ENCODE measurements at places on chromosomes 5 and 9.

DNA sequence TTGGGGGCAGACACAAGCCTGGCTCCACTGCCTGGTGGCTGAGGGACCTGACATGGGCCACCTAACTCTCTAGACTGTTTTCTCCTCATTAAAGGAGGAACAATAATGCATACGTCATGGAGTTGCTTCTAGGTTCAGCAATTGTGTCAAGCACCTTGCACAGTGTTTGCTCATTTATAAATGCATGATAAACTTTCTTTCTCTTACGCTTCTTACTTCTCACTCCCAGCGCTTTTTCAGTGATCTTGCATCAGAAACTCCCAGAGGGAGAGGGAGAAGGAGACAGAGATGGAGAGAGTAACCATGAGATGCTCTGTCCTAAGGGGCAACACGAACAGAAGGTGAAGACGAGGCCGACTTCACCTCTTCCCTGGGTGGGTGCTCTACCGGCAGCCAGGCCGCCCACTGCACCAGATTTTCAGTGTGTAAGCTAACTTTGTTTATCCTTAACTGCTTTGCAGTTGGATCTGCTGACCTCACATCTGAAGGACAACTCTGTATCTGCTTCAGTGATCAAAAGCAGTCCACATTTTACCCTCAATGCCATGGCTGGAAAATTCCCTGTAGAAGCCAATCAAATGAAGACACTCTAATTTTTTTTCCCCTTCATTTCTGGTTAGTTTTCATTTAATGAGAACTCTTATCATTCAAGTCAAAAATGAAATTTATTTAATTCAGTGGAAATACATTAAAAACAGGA, 35.3 kb downstream of the MED27 start:
- DNase-seq, result no peak

- DNase-seq, result no peak
These were observed 49.7 kb upstream of the NKD2 start for GRCh38 chr5:958701-959571.

DNA sequence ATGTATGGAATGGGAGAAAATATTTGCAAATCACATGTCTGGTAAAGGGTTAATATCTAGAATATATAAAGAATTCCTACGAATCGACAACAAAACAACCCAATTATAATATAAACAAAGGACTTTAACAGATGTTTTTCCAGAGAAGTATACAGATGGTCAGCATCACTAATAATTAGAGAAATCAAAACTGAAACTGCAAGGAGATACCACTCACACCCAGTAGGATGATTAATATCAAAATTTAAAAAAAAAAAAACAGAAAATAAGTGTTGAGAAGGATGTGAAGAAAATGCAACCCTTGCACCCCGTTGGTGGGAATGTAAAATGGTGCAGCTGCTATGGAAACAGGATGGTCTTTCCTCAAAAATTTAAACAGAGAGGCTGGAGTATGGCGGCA, 34.6 kb upstream of the F2R start:
- DNase-seq, result no peak

- no peak for DNase-seq
These were observed 36.0 kb upstream of the FYB1 start for GRCh38 chr5:39255406-39255805.

DNA sequence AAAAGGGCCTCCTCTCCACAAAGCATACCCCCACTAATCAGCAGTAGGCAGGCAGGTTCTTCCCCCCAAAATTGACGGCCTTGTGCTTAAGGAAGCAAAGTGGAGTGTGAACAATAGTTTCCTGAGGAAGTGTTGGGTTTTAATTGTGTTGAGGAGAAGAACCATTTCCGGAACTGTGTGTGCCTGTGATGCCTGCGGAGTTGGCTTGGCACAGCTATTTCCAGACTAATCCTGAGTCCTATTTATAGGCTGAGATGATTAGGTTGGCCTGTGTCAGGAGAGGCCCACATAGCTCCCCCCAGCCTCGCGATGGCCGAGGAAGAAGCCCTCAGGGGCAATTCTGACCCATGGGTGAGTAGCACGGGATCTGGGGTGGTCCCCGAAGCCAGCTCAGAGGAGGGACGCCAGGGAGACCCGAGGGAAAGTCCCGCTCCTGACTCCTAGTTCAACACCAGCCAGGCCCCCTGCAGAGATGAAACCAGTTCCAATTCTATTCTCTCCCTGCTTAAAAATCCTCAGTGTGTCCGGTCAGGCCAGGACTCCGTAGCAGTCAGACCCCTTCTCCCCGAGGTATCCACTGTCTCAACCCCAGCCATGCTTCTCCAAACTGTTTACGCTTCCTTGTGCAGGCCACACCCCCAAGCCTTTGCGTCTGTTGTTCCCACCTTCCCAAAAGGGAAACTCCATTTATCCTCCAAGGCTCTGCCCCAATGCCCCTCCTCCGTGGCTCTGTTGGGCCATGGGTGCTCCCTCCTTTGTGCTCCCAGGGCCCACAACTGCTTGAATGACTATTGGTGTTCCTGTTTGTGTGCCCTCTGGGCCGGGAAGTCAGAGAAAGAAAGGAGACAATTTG, 18.1 kb downstream of the GSN start:
- no peak for DNase-seq

DNA sequence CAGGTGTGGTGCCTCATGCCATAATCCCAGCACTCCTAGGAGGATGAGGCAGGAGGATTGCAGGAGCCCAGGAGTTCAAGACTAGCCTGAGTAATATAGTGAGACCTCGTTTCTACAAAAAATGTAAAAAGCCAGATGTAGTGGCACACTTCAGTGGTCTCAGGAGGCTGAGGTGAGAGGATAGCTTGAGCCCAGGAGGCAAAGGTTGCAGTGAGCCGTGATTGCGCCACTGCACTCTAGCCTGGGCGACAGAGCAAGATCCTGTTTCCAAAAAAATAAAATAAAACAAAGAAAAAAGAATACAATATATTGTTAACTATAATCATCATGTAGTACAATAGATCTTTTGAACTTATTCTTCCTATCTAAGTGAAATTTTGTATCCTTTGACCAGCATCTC, 16.3 kb downstream of the NLN start:
- DNase-seq, result no peak

DNA sequence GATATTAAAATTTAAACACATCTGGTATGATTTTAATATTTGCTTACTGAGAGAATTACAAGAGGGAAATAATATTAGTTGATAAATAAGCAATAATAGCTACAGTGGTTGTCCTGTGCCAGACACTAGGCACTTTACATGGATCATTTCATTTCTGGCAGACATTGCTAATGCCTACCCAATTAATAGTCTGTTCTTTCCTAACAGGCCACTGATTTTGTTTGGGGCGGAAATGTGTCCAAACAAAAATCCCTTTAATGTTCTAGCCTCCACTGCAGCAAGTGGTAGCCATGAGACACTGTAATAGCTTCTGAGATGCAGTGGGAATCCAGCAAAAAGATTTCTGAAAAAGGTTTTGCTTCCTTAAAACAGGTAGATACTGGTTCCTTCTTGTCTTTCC, 527.4 kb downstream of the CSNK1G3 start:
- DNase-seq, result no peak

DNA sequence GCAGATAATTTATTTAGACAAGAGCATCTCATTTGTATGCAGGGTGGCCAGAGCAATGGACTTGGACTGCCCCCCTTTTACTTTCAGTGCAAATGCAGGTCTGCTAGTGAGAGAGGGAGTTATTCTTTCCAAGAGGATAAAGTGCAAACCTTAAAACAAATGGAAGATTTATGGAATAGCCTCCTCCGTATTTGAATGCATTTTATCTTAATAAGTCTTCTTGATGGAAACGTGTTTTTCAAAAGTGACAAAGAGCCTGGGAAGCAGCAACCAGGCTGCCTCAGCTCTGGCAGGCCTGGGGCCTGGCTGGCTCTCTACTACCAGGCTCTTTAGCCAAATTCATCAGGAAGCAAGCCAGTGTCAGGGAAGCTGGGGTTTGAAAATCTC, 6.8 kb downstream of the NR2F1 start:
- DNase-seq, result no peak

GRCh38 chr9:123353041-123353440, 3.0 kb upstream of the CRB2 start:
- no peak for DNase-seq

GRCh38 chr5:155947394-155948062, 379.4 kb upstream of the SGCD start:
- DNase-seq, result no peak

DNA sequence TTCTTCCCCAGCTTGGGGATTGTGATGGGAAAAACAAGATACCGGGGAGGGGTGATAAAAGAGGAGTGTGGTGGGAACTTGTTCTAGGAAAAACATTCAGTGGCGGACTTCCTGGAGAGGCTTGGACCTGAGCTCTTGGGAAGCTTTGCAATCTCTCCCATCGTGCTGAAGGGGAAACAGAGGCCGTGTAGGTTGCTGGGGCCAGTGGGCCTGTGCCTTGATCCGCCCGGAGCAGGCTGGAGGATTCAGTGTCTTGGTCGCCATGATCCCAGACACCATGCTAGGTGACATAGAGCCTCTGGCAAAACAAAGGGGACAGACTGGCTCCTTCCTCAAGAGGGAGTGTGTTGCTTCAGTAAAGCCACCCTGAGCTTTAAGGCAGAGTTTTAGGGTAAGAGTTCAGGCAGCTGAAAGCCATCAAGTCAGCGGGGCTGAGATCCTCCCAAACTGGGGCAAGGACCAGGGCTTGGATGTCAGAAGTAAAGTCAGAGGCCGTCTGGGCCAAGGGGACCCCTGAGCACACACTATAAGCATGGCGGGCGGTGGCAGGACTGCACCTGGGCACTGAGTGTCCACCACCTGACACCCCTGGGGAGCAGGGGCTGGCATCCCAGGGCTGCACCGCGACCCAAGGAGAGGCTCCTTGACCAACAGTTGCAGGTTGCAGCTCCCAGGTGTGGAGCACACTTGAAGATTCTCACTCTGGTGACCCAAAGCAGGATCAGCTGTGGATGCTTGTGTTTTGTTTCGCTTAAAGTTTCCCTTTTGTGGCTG, 44.7 kb downstream of the TRIP13 start:
- DNase-seq, result no peak

DNA sequence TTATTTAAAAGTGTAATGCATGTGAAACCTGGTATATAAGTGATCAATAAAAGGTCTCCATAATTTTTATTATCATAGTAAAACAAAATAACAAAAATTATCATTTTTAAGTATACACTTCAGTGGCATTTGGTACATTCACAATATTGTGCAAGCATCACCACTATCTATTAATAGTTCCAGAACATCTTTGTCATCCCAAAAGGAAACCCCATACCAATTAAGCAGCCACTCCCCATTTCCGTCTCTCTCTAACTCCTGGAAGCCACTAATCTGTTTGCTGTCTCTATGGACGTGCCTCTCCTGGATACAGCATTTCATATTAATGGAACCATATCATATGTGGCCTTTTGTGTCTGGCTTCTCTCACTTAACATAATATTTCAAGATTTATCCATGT, 7.6 kb downstream of the OLFML2A start:
- no peak for DNase-seq

All from stimulated activated CD4-positive, alpha-beta T cell treated with anti-CD3 and anti-CD28 coated beads, Interleukin-15, amount 100 ng/mL, for 48 hours (primary cell).